ENCODE measurements at places on chromosomes 6 and 20. TPM values are rescaled to one million over a fixed set of nuclear protein-coding genes. Genes with fewer than 3 reads are reported as not detected.

The GZF1 gene
- polyA plus RNA-seq: 5.3 TPM

The NHSL1 gene
- 0.08 TPM for polyA plus RNA-seq

The TSPO2 gene
- not detected for polyA plus RNA-seq

The DDX39B gene
- 134 TPM for polyA plus RNA-seq

The C4B gene
- polyA plus RNA-seq: 2.7 TPM

The MUCL3 gene
- polyA plus RNA-seq: not detected
